Epithelial cell of proximal tubule (primary cell): ENCODE measurements at places on chromosomes 6 and 20. TPM values are rescaled to one million over a fixed set of nuclear protein-coding genes. Genes with fewer than 3 reads are reported as not detected.

Gene SRSF6
- total RNA-seq: 42.9 and 73.2 TPM in 2 replicates

Gene TMEM200A
- total RNA-seq: 2.1 and 3.3 TPM in 2 replicates

Gene ERVFRD-1
- total RNA-seq: not detected in 2 replicates

Gene C4B
- 1.1 and 1.2 TPM in 2 replicates for total RNA-seq

Gene OR11A1
- not detected in 2 replicates for total RNA-seq

Gene ENPP1
- 2.2 and 3.5 TPM in 2 replicates for total RNA-seq

Gene SAMD10
- total RNA-seq: 9.5 and 10.8 TPM in 2 replicates

Gene PDYN
- total RNA-seq: not detected in 2 replicates

Gene PGC
- total RNA-seq: not detected in 2 replicates

Gene TSBP1
- not detected in 2 replicates for total RNA-seq

Gene MCHR2
- total RNA-seq: not detected in 2 replicates

Gene CCM2L
- not detected in 2 replicates for total RNA-seq

Gene BCL2L1
- 197 and 209 TPM in 2 replicates for total RNA-seq

Gene SAMD5
- 0.40 and 1.5 TPM in 2 replicates for total RNA-seq

Gene PPP1R11
- total RNA-seq: 45.4 and 54.5 TPM in 2 replicates

Gene HMGCLL1
- total RNA-seq: 0.06 and 1.4 TPM in 2 replicates

Gene BLTP3A
- total RNA-seq: 6.5 and 8.7 TPM in 2 replicates

Gene WFDC12
- total RNA-seq: not detected in 2 replicates

Gene C20orf96
- 1.7 and 3.9 TPM in 2 replicates for total RNA-seq

Gene POM121L2
- not detected in 2 replicates for total RNA-seq

Gene PI16
- not detected in 2 replicates for total RNA-seq

Gene SLC17A1
- total RNA-seq: not detected in 2 replicates

Gene ARMC12
- total RNA-seq: 0.29 TPM in 1 of 2 replicates, not detected in the other

Gene MAP7
- total RNA-seq: 12.9 and 16.1 TPM in 2 replicates

Gene CRISP2
- 0.06 TPM in 1 of 2 replicates, not detected in the other for total RNA-seq

Gene PPIL6
- 0.80 and 2.5 TPM in 2 replicates for total RNA-seq

Gene REM1
- not detected in 2 replicates for total RNA-seq

Gene TRIM15
- total RNA-seq: not detected in 2 replicates

Gene CRISP1
- total RNA-seq: not detected in 2 replicates

Gene ALDH5A1
- 1.9 and 4.6 TPM in 2 replicates for total RNA-seq

Gene PHACTR1
- total RNA-seq: 0.98 and 2.3 TPM in 2 replicates

Gene SNPH
- total RNA-seq: 4.6 and 7.2 TPM in 2 replicates

Gene PACRG
- 0.12 and 0.29 TPM in 2 replicates for total RNA-seq

Gene PRKN
- total RNA-seq: 0.07 and 0.58 TPM in 2 replicates

Gene SPEF1
- total RNA-seq: 0.92 TPM in 1 of 2 replicates, not detected in the other

Gene OR12D3
- total RNA-seq: not detected in 2 replicates

Gene FLRT3
- total RNA-seq: 2.8 and 3.3 TPM in 2 replicates

Gene HLA-DPA1
- total RNA-seq: 6.8 and 7.1 TPM in 2 replicates

Gene KIF25
- total RNA-seq: not detected in 2 replicates

Gene GNMT
- total RNA-seq: not detected in 2 replicates
